ENCODE measurements at places on chromosomes 12 and 14.

DNA sequence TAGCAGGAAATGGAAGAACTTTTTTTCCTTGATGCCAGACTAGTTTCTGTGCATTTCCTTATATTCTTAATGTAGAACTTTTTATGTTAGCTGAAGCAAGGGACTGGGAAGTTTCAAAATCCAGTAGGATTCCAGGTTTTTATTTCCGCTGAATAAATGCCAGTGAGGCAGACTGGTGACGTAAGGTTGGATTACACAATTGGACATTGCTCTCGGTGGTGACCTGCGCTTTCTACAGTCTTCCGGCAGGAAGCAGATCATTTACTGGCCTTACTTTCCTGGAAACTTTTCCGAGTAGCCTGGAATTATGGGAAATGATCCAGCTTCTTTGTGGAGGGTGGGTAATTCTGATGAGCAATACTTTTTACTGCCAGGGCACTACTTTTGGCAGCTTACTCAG is 3.6 kb downstream of the IFT43 start:
- DNase-seq = no peak

DNA sequence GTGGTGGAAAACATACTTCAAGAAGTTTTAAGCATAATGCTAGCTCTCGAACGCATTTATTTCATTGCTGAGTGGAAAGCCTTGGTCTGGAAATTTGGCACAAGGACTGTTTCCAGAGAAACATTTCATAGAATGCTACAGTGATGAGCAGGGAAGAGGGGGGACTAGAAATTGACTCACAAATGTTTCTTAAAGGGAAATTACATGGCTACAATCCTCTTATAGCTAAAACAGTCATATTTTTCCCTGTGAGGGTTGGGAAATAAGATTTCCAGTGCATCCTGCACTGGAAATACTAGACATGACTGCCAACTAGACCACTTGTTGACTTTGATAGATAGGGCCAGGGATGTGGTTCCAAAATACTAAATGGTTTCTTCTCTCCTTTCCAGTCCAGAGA is 197.3 kb upstream of the RGS6 start:
- DNase-seq = no peak

DNA sequence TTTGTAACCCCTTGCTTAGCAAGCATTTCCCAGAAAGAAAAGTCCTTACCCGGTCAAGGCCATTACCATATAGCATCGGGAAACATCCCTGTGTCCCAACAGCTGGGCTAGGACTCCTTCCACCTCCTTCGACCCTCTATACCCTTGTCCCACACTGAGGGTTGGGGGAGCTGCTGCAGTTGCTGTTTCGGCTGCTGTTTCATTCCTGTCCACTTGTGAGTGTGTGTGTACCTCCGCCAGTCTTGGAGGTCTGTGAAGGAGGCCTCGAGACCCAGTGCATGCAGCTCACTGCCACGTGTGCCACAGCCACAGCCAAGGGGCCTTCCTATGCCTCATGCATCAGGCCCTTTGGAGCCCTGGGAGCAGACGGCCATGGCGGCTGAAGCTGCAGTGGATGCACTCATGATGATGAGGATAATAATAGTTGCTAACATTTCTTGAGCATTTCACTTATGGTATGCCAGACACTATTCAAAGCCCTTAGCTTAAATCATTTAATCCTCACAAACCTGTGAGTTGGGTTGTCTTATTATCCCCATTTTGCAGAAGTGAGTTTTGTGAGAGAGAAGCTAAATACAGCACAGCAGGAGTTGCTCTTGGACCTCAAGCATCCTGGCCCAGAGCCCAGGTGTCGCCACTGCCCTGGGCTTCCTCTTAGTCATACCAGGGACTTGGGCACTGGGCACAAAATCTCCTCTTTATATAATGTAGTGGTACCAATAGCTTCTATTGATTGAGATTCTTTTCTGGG is 156.5 kb downstream of the PRKCH start:
- peak; percentile 16 for DNase-seq

DNA sequence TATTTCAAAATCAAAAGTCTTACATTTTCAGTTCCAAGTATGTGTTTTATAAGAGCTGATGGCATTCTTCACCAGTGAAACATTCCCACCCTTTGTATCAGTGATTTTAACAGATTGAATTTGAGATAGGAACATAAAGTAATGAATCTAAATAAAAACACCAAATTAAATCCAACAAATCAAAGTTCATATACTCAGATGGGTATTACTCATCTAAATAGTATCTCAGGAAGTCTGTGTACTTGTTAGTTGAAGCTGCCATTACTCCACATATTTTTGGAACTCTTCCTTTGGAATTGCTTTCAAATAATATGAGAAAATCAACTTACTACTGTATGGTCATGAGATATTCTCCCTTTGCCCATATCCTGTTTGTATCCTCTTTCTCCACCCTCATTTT is 89.1 kb downstream of the MIA2 start:
- no peak for DNase-seq

DNA sequence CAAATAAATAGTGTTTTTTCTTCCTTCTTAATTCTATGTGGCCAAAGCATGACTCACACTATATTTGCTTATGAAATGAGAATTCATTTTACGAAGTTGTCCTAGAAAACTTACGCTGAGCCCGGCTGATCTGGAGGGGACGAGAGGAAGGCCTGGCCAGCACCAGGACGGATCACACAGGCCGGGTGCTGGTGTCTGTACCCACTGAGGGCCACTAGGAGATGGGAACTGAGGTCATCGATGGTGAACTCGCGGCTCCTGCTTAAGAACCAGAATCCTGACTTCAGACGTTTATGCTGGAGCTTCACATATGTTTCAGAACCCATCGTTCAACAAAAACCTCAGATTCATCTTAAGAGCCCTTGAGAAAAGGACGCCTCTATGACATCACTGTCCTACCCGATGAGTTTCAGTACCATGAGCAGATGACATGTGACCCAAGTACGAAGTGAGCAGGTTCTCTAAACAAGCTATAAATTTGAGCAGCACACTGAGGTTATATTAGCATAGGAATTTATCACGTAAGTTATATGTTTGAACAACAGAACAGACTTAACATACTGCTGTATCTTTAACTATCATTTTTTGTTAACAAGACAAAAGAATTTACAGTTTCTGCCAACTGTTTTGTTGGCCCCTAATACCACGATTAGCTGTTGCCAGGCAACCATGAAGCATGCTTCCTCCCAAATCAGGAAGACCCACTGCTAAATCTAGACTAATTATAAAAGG is 111.9 kb downstream of the FOXN3 start:
- DNase-seq = no peak

- peak; percentile 91 for DNase-seq
These were observed at the start of gene FBRSL1 for GRCh38 chr12:132489602-132490266. FBRSL1 (plus strand) TSS chr12:132490151.

DNA sequence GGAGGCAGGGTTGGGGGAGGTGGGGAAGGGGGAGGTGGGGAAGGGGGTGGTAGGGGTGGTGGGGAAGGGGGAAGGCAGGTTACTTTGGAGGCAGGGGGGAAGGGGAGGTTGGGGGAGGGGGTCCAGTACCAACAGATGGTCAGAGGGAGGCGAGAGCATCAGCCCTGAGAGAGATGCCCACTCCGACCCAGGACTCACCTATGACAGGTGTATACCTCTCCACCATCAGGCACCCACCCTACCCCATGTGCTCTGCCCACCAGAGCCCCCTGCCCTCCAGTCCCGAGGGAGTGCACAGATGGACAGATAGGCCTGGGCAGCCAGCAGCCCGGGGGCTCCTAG is 18.6 kb downstream of the JAG2 start:
- no peak for DNase-seq

- DNase-seq = no peak
These were observed 145.8 kb downstream of the MIPOL1 start for GRCh38 chr14:37343307-37344094.

DNA sequence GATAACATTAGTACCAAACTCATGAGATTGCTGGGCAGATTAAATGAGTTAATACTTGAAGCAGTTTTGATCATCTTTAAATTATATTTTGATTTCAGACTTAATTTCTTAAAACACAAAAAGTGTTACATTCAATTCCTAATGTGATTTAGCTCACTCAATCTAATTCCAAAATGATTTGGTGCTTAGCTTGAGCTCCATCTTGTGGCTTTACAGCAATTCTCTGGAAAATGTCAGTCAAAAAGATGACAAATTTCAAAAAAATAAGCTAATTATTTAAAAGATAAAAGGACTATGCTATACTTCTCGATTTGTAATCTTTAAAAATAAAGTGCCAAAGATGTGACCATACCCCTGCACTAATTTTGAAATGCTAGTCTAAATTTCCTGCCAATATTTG is 10.1 kb downstream of the LLPH start:
- DNase-seq = no peak

Measured in stimulated activated naive CD4-positive, alpha-beta T cell treated with Interleukin-2 at 50 U/mL for 16 hours (primary cell).